ENCODE measurements at places on chromosomes 12 and 14.

- no peak for DNase-seq
Observed at GRCh38 chr12:15274561-15274967, 47.7 kb upstream of the PTPRO start.

- DNase-seq, result no peak
Observed at GRCh38 chr14:106107703-106108102, 581.3 kb downstream of the TMEM121 start.

DNA sequence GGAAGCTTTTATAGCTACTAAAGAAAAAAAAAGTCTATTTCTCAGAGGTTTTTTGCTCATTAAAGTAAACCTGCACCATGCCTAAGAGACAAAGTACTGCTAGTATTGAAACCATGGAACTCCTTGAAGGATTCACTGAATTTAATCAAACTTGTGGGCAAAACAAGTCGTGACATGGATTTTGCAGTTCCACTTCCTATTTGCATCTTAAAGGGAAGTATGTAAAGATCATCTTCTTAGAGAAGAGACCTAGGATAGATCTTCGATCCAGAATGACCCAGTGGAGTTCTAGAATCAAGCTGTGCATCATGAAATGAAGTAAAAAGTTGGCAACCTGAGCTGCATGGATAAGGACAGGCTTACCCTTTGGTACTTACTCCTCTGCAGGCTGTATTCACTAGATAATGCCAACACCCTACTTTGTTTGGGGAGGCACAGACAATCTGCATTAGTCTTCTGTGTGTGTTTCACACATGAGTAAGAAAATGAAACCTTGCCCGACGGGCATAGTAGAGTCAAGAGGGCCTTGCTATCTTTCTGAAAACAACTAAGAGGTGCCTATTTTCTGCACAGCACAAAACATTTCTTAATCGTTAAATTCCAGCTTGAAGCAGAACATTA, 1.9 kb downstream of the GNG2 start:
- no peak for DNase-seq

DNA sequence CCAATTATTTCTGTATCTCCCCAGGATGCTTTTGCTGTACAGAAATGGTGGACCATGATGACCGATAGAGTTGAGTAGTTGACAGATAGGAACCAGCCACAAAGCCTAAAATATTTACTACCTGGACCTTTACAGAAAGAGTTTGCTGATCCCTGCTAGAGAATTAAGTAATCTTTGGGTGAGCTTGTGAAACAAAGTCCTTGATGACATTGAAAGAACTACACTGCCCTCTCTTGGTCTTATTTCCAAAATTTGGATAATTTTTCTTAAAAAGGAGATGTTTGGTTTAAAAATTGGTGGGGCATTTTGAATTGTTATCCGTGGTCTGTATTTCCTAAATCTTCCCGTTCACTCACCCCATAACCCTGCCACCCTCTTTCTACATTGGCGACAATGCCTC, 13.7 kb upstream of the TCTN1 start:
- no peak for DNase-seq

DNA sequence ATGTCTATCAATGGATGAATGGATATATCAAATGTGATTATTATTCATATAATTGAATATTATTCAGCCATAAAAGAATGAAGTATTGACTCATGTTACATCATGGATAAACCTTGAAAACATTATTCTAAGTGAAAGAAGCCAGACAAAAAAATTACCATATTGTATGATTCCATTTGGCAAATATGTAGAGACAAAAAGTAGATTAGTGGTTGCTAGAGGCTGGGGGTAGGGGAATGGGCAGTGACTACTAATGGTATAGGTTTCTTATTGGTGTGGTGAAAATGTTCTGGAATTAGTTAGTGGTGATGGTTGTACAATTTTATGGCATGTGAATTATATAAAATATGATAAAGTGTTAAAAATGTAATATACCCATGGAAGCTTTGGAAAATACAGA, 31.8 kb upstream of the GNS start:
- no peak for DNase-seq

- no peak for DNase-seq
Observed at GRCh38 chr14:31071151-31071550, 45.0 kb upstream of the STRN3 start.

DNA sequence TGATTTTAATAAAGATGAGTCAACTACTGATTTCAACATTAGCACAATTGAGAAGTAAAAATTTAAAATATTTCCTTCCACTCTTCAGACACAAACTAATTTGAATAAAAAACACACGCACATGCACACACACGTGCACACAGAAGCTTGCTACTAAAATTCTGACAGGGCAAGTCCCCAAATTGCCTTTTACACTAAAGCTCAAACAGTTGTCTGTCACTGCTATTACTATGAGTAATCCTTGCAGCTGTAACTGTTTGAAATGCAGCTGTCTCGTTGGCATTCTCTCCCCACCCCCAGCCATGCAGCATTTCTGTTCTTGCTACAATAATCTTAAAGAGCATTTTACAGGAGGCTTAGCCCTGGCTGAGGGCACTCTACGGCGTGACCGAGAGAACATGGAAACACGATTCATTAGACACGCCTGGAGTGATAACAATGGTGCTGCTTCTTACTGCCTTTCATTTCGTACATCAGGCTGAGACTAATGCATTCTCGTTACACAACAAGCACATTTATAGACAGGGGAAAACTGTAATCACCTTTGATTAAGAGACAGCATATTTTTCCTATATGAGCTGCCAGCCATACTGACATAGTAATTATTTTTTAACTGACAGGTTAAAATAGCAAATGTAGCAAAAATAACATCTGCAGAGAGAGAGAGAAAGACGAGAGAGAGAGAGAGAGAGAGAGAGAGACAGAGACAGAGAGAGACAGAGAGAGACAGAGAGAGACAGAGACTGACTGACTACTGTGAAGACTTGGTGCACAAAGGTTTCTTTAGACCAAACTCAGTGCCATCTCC, 153.8 kb downstream of the MED13L start:
- no peak for DNase-seq

DNA sequence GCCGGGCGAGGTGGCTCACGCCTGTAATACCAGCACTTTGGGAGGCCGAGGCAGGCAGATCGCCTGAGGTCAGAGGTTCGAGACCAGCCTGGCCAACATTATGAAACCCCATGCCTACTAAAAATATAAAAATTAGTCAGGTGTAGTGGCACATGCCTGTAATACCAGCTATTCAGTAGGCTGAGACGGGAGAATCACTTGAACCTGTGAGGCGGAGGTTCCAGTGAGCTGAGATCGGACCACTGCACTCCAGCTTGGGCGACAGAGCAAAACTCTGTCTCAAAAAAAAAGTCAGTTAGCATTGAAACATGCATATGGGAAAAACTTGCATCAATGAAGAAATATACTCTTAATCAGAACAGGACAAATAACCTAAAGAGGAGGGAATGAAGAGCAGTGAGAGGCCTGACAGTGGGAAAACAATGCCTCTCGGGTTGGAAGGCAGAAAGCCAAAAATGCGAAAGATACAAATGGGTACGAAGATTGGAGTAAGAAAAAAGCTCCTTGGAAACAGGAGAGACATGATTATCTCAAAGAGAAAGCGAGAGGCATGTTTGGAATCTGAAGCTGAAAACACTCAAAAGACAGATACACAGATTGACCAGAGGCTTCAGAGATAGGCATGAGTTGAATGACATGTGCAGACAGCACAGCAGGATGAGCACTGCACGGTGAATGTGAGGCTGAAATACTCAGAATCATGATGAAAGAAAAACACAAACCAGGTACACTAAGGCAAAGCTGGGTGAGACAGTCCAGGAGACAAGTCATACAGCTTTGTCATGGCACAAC, 30.6 kb downstream of the RESF1 start:
- DNase-seq, result no peak

- no peak for DNase-seq
Observed at GRCh38 chr12:92511786-92512185, 191.0 kb upstream of the PLEKHG7 start.

GRCh38 chr14:71141701-71142374, 234.6 kb downstream of the PCNX1 start:
- DNase-seq, result no peak

DNA sequence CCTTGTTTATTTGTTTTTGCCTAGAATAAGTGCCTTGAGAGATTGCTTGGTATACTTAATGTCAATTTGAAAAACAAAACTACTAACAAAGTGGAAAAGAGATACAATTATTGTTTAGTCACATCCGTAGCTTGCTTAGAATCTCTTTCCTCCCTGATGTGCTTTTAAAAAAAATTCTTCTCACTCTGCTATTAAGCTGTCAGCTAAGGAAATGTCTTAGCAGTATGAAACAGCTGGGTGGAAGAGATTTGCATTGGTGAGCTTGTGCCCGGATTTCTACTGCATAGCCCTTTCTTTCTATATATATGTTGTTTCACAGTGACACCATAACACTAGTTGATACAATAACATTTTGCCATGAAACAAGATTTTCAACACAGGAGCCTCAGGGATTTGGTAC, 229.4 kb upstream of the RGS6 start:
- no peak for DNase-seq

DNA sequence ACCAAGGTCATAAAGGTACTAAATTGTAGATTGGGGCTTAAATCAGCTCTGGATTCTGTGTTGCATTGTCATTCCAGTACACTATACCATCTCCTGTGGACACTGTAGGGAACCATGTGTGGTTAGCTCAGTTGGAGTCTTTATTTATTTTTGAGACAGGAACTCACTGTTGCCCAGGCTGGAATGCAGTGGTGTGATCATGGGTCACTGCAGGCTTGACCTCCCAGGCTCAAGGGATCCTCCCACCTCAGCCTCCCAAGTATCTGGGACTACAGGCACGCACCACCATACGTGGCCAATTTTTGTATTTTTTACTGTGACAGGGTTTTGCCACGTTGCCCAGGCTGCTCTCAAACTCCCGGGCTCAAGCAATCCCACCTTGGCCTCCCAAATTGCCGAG, 6.7 kb downstream of the PAPOLA start:
- DNase-seq, result no peak

GRCh38 chr12:57242329-57242690, 8.7 kb downstream of the STAC3 start:
- DNase-seq, result no peak

- no peak for DNase-seq
Observed at GRCh38 chr12:131164096-131164872, 210.6 kb downstream of the ADGRD1 start.

DNA sequence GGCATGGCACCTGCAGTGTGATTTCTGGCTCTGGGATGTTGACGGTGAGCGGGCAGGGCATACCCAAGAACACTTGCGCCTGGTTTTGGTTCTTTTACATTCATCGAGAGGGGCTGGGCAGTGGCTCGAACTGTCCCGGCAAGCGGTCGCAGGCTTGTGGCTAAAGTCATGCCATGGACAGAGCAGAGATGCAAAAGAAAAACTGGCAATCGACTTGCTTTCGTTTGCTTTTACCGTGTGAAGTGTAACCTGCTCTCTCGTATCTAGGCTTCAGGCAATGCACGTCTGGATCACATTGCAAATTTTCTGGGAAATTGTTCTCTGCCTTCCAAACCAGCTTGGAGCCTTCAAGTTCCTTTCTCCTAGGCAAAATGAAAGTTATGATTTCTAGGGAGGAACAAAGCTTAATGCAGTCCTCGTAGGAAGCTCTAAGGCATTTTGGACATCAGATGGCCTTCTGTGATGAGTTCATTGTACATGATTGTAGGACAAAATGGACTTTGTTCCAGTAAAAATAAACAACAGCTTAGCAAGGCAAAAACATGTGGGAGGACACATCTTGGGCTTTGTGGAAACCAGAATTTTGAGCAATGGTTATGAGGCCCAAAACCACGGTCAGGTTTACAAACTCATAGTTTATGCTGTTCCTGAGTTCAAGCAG, 18.3 kb downstream of the ADGRD1 start:
- DNase-seq, result no peak

DNA sequence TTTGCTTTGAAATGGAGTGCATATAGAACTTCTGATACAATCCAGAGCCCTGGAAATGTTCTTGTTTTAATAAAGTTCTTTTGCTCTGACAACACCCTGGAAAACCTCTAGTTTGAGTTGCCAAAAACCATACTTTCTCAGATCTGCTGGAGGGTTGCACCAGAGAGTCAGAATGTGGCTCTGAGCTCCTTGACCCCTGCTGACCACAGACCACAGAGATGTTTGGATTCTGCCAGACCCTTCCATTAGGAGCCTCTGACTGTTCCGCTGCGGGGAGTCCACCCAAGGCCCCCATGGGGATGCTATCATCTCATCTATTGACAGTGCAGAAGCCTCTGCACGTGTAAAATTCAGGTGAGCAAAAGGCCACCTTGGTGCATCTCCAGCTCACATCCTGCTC, 332.6 kb downstream of the GLT1D1 start:
- DNase-seq, result no peak

- no peak for DNase-seq
Observed at GRCh38 chr14:88208858-88209257, 114.2 kb downstream of the KCNK10 start.

DNA sequence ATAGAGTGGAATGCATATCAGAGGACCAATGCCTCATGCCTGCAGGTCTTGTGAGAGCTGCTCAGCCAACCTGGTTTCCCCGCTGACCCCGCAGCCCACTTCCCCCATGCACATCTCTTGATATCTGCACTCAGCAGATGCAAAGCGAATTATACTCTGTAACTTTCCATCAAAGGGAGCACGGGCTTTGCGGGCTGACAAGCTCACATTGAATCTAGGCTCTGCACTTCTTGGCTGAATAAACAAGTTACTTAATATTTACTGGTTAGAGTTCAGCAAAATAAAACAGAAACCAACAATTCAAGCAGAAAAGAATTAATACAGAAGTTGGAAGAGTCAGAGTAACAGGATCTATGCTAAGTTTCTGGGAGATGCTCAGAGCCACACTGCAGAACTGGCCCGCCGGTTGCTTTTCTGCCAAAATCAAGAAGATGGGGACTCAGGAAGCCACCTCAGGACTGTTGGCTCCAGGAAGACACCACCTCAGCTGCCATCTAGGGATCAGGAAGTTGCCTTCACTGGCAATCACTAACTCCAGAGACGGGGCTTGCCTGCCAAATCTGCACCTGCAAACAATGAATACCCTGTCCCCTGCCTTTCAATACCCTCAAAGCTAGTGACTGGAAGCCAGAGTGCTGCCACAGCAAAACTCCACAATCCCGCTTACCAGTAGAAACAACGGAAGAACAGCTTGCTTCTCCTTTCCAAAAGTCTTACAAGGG, 46.5 kb downstream of the NR1H4 start:
- no peak for DNase-seq

DNA sequence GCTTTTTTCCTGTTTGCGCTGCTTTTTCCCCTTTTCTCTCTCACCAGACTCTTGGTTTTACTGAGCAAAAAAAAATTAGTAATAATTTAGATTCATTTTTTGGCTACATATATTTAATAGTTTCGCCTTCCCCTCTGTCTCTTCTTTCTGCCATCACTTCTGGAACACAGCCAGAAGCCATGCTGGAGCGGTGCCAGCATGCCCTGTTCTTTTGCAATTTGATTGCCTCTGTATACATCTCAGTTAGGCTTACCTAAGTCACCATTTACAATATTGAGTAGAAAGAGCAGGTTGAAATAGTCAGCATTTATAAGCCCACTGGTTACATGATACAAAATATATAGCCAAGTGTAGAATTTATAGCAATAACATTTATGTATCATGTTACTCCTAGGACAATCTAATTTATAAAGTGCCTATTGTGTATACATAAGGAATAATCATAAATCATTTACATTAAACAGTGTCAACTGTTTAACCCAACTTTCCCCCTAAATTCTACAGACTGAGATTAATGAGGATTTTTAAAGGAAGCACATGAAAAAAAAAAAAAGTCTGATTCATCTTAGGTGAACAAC, 413.8 kb upstream of the SOX5 start:
- no peak for DNase-seq

GRCh38 chr12:130016986-130017385, 113.2 kb upstream of the TMEM132D start:
- DNase-seq, result no peak

All from progenitor cell of endocrine pancreas (in vitro differentiated cells).